CD4-positive, alpha-beta T cell treated with Interleukin-4 for 4 hours (primary cell): ENCODE measurements at places on chromosomes 7 and 10.

- no peak for DNase-seq
These were observed 20.9 kb downstream of the STOX1 start for GRCh38 chr10:68848281-68848680.

GRCh38 chr7:135801877-135802276 is 53.3 kb upstream of the FAM180A start:
- DNase-seq, result no peak

GRCh38 chr10:91864099-91864498 is 45.2 kb downstream of the FGFBP3 start:
- DNase-seq, result no peak

DNA sequence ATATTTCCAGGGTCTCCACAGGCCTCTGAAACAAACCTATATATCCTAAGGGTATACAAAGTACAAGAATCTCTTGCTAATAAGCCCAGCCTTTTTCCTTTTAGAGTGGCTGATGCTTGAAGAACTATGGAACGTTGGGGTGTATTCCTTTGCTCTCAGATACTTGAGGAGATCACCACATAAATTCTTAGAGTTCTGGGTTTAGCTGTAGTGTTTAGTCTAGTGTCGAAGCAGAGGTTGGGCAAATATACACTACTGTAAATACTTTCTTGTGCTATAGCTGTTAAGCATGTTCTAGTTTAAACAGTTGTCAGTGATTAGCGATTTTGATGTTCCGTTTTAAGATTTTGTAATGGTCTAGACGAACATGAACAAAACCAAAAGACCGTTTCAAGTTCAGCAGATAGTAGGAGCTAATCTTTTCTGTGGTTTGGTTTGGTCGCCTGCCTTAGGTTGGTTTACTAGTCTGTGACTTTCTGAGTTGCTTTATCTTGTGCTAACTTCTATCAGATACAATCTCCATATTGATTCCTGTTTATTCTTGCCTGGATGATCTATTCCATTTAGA is 229.6 kb downstream of the NSUN6 start:
- no peak for DNase-seq

DNA sequence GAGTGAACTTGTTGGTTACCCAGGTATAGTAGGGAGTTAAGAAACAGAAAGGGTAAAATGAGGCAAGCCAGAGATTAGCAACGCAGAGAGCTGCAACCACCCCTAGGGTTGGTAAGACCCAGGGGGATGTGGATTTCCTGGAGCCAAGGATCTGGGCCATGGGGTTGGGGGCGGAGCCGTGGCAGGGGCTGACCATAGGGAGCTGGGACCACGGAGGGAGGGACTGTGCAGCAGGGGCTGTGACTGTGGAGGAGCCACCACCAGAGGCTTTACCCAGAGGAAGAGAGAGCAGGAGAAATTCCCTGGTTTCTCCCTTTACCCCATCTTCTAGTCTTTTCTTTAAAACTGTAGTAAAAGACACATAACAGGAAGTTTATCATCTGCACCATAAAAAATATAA is 58.6 kb upstream of the BAIAP2L1 start:
- DNase-seq, result no peak

DNA sequence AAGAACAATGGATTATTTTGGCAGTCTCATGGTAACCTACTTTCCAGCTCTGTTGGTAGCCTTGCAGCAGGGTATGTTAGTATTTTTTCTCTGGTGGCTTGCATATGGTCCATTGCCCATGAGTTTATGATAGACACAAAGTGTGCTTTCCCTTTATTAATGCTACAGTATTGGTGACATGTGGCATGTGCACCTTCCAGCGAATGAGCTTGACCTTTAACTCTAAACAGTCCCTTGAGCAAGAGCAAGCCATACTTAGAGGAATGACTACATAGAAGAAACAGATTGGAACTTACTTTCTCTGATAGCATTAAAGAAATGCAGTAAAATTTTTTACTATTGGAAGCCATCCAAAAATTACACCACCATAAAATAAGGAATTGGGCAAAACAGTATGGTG is 73.9 kb downstream of the VTI1A start:
- DNase-seq, result no peak
